RWPE1 (cell line): ENCODE measurements at places on chromosomes 6 and 20.

- no peak for DNase-seq
Measured at GRCh38 chr20:21554376-21554890, 40.6 kb upstream of the NKX2-2 start.

- peak; percentile 71 for DNase-seq
Measured at GRCh38 chr20:47205577-47206123, 150.8 kb downstream of the ZMYND8 start.

DNA sequence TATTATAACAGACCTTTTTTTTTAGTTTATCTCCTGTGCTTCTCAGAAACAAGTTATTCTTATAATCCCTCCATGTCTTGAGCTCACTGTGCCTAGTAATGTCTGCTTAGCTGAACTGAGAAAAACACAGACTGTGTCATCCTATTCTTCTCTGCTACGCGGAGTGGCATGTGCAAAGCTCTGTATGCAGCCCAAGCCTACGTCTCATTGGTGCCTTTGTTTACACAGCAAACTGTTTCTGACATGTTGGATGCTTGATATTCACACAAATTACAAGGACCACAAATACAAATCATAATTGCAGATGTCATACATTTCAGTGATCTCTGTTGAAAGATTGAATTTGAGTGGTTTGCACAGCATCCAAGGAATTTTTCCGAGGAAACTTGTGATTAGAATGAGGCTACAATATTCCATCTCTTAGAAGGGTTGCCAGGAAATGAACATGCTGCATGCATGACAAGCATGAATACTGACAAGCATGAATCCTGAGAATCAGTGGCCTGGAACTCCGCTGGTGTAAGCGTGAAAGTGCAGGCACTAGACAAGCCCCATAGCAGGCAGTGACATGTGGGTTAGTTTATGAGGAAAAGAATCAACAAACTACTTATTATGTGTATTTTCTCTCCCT is 128.4 kb upstream of the SGK1 start:
- DNase-seq = no peak

DNA sequence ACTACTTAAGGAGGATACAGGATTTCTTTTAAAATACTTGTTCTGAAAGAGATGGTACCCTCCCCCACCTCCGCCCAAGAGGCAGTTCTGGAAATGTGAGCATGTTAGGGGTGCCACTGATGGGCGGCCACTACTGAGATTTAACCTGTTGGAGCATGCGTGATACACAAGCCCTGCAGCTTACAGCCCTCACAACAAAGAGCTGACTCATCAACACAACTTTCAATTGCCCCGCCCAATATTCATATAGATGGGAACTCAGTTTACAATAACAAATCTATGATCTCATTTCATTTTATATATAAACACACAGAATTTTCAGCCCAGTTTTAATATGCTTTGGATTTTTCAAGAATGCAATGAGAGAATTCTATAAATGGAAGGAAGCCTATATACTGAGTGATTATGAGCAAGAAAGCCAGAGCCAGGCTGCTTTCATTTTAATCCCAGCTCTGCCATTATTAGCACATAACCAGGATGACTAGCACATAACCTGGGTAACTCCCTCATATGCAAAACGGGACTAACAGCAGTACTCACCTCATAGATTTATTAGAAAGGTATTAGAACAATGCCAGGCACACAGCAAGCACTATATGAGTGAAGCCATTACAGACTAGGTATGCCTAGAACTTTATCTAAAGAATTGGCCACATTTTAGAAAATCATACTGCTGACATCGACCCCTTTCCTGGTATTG is 45.6 kb upstream of the IPCEF1 start:
- DNase-seq = peak; percentile 65

DNA sequence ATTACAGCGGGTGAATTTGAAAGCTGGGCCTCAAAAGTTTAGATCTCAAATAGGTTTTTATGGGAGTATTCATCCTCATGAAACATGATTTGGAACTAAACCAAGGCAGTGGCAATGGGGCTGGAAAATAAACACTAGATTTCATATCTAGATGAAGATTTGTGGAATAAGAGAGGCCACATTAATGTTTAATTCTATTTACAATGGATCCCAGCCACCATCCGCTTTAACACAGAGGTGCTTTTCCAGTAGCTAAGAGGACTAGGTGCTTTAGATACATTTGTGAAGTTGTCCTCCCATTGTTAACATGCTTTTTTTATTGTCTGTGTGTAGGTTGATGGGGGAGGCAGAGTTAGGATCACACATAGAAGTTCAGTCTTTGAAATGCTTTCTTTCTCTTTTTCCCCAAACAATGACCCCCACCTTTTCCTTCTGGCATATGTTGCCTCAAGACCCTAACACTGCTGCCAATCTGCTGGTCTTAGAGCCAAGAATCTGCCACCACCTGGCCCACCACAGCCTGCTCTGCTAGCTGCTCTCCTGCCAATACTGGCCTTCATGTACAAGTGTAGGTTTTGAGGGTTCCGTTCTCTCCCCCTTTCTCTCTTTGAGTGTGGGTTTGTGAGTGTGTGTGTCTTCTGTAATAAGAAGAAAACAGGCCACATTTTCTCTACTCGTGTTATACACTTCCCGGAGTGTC is 27.8 kb upstream of the GFRAL start:
- DNase-seq = no peak

DNA sequence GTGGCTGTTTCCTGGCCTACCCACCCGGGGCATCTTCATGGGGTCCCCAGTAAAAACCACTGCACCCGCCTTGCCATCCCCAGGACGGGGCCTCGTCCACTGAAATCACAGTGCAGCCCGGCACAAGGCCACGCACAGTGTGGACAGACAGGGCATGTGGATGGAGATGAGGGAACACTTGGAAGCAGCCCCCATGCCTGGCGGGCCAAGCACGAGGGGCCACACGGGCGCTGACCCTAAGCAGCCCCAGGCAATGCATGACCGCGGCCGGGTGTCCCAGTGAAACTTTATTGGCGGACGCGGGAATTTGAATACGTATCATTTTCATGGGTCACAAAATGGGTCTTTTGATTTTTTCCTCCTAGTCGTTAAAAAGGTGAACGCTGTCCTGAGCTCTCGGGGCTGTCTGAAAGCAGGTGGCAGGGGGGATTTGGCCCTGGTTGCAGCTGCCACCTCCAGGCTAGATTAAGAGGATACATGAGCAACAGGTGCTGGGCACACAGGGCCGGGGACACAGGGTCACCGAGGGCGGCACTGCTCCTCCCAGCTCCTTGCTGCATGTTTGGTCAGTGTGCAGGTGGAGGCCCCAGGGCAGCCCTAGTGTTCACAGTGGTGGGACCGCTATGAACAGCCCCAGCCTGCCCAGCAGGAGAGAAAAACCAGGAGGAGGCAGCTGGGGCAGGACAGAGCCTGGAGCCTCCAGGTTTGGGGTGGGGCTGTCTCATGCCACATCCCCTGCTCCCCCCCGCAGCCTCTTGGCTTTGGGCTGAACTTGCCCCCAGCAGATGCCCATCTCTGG is 74.9 kb upstream of the SLCO4A1 start:
- no peak for DNase-seq

GRCh38 chr6:43990627-43991619 is 136.3 kb downstream of the MRPL14 start:
- no peak for DNase-seq

GRCh38 chr6:52611833-52612232 is 35.0 kb upstream of the TRAM2 start:
- no peak for DNase-seq

- DNase-seq = no peak
Measured at GRCh38 chr20:50188879-50189680, 1.6 kb upstream of the CEBPB start.

- DNase-seq = no peak
Measured at GRCh38 chr20:16518784-16519084, 54.5 kb downstream of the KIF16B start.

DNA sequence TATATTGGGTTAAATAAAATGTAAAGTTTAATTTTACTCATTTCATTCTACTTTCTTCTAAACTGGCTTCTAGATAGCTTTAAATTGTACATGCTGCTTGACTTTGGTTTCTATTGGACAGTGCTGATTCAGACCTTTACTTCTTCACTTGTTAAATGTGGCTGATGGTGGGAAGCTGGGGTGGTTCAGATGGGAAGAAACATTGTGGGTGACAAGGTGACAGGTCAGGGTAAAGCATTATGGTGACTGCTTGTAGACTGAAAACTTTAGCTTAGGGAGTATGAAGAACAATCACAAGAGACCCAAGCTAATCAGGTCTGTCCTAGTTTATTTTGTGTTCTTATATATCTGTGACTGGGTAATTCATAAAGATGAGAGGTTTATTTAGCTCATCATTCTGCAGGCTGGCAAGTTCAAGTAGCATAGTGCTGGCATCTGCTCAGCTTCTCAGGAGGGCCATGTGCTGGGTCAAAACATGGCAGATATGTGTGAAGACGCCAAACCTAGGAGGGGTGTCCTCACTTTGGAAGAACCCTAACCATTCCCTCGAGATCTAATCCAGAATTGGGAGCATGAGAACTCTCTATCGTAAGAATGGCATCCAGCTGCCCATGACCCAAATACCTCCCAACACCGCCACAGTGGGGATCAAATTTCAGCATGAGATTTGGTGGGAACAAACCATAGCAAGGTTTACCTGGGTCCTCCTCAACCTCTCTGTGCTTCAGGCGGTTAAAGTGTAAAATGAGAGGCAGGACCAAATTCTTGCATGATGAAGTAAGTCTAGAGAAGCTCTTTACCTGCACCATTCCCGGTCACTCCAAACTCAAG is 102.8 kb downstream of the FYN start:
- no peak for DNase-seq

- DNase-seq = no peak
Measured at GRCh38 chr6:107845777-107846176, 21.7 kb upstream of the SCML4 start.

DNA sequence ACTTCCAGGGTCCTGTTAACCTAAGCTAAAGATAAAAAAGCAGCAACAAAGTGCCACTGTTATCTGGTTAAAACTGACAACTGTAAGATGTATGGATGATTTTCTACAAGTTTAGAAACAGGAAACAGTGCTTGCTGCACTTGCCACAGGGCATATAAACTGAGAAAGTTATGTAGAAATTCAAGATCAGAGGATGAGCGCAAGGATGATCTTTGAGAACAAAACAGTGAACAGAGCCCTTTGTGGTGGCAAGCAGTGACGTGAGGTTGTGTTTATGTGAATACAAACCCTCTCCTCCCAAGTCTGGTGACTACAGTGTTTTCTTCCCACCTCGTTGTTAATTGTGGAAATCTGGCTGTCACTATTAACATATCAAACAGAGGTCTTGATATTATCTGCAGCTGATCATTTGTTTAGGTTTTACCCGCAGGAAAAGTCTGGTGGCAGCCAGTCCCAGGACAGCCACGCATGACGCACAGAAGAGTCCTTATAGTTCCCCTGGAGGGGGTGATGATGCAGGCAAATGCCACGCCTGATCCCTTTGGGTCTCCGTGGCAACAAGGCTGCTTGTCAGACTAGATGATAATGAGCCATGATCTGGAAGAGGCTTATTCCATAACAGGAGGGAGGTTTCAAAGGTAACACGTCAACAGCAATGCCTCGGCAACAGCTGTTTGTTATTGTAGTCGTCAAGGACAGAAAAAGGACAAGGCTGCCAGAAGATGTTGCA is 43.1 kb upstream of the TNFAIP3 start:
- no peak for DNase-seq

DNA sequence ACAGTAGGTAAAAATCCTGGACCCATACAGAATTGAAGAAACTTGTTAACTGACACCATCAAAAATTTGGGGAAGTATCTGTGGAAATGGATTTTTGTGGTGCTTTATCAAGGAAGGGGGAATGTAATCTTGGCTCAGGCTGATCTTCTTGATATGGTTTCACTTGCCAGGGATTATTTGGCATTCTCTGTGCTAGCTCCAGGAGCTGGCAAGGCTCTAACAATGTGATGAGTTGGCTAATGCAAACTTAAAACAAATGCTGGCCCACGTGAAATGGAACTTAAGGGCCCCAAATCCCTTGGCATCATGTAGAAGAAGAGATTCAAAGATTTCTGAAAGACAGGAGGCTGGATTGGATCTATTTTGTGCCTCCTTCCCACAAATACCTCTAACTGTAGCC is 13.1 kb downstream of the KCNS1 start:
- no peak for DNase-seq

DNA sequence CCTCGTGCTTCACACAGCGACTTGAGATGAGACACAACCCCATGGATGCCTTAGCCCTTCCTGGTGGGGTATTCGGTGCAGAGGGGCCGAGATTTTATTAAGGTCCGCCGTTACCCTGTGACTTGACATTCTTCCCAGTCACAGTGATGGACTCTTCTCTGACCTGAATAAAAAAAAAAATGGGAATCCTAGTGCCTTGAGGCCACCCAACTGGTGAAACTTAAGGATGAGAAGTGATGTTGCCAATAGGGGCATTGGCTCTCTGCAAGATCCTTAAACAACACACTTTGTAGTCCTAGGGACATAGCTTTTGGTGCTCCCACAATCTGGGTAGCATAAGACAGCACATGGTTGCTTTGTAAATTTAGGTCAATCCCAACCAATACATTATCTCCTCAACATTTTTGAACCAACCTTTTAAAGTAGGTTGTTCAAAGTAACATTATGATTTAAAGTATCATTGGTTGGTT is 814 bp upstream of the ADNP start:
- DNase-seq = no peak

- DNase-seq = peak; percentile 32
Measured at GRCh38 chr6:151325075-151326050, 66.0 kb downstream of the ZBTB2 start.

DNA sequence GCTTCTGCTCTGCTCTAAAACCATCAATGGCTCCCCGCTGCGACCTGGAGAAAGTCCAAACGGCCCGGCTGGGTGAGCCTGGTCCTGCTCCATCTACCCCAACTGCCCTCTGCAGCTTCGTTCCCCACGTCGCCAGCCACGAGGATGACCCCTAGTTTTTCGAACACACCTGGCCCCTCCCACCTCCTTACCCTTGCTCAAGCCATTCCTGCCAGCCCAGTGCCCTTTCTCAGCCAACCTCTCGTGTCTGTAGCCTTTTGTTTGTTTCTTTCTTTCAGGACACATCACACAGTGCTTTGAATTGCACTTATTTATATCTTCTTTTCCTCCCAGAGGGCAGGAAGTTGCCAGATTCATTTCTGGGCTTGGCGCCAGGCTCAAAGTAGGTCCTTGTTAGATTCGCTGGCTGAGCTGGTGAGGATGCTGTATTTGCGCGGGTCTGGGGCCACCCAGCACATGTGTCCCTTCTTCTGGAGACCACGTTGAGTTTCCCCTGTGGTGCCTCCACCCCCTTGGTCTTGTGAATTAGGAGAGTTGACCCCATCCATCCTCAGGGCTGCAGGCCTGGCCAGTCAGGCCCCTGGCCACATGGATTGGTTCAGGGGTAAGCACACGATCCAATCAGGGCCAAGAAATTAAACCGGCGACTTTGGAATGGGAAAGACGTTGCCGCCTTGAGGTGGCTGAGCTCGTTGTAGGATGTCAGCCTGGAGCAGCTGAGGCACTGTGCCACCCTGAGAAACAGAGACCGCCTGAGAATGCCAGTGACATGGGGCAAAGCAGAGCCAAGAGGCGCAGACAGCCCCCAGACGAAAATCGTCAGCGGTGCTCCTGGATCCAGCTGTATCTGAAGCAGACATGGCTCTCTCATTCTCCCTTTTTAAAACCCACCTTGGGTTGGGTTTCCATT is 156.0 kb downstream of the CEBPB start:
- peak; percentile 55 for DNase-seq
